ENCODE measurements at places on chromosomes 6 and 20.

DNA sequence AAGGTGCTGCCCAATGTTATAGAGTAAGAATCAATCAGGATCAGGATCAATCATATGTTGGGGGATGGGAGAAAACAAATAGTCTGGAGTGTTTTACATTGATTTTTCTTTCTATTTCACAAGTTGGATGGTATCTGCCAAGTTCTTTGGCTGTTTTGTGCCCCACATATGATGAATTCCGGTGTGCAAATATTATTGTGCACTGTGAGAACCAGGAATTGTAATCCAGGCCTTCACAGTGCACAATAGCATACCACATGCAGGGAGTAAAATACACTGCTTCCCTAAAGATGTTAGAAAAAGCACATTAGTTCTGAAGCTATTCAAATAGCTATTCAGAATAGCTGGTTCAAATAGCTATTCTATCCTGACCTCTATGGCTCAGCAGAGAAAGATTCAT, 133.7 kb downstream of the LCA5 start:
- no peak for DNase-seq

- DNase-seq, result no peak
Observed at GRCh38 chr20:44028003-44028730, 113.5 kb downstream of the TOX2 start.

DNA sequence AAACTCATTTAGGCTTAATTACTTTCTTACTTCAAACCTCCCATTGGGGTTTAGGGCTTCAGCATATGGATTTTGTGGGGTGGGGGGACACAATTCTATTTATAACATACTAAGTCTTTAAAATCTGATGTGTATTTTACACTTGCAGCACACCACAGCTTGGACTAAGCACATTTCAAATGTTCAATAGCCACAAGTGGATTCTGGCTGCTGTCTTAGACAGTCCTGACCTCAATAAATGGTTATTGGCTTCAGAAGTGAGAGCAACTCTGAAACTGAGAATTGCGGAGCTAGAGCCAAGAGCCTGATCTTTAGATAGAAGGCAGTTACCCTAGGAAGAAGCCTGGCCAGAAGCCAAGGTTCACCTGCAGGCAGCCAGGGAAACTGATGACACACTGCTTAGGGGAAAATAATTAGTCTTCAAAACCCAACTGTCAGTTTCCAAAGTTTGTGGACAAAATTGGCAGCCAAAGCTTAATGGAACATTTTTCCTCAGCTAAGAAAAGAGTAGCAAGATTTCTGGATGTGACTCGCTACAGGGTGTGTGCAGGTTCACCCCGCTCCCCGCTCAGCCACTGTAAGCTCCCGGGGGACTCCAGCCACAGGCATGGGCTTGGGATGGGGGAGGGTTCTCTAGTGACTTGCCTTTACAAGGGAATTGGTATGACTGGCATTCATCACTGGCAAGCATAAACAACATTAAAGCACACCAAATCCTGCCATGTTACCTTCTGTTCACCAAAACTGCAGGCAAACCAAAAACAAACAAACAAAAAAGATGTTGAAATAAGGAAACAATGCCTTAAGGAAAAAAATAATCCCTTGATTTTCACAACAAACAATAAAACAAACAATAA, 219.8 kb downstream of the TFAP2A start:
- no peak for DNase-seq

GRCh38 chr20:43831481-43832065, 83.1 kb upstream of the TOX2 start:
- no peak for DNase-seq

- DNase-seq, result no peak
Observed at GRCh38 chr6:44829836-44830235, 442.3 kb downstream of the CDC5L start.

DNA sequence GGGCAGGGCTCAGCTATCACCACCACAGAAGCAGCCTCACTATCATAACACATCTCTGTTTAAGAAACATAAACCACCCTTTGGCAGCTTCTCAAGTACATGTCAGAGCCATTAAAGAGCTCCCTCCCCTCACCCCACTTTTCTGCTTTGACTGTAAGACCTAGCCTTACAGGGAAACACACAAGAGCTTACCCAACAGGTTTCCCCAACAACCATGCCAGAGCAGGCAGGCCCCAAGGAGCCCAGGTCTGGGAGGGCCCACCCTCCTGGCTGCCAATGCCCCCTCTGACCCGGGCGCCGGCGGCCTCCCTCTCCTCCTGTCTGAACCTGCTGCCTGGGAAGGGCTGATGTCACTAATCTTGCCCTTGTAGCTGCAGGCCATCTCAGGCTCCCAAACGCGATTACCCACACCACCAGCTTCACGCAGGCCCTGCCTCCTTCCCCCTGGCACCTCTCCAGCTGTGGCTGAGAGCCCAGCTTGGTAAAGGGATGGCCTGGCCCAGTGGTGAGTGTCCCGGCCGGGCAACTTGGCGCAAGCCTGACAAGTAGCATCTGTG, 402.0 kb downstream of the MAFB start:
- DNase-seq, result no peak

GRCh38 chr6:106168097-106168888, 82.2 kb downstream of the PRDM1 start:
- DNase-seq, result no peak

DNA sequence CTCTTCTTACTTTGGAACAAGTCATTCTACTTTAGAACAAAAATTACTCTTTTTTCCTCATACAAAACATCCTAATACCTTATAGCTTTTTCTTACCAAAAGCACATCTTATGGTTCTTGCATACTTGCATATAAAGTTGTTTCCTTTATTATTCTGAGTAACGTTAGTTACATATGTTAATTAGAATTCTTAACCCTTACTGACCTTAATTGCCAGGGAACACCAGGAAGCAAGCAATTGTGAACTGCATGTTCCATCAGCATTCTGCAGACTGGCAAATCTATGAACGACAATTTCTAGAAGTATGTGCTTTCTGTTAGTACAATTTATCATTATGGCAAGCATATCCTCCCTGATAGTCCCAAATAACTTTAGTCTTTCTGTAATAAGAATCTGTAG, 831.0 kb downstream of the C6orf118 start:
- DNase-seq, result no peak

DNA sequence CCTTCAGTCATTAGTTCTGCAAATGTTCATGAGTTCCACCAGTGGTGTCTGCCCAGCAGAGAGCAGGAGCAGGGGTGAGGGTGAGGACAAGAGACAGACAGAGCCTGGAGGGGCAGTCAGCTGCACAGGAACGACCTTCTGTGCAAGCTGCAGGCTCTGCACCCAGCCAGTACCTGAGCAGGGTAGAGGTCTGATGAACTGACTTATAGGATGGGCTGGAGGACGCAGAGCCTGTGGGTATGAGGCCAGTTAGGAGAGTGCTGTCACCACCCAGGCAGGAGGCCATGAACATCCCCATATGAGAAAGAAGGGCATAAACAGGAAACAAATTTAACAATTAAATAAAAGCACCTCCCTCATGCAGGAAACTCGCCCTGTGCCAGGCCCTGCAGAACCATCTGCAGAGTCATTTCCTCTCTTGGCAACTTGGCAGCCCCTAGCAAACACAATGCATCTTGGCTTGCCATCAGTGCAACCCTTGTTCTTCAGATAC, 17.9 kb downstream of the C6orf15 start:
- peak; percentile 25 for DNase-seq

DNA sequence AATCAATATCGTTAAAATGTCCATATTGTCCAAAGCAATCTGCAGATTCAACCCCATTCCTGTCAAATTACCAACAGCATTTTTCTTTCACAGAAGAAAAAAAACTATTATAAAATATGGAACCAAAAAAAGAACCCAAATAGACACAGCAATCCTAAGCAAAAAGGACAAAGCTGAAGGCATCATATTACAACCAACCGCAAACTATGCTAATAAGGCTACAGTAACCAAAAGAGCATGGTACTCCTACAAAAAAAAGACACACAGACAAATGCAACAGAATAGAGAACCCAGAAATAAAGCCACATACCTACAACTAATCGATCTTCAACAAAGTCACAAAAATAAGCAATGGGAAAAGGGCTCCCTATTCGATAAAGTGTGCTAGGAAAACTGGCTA, 49.2 kb downstream of the RNGTT start:
- no peak for DNase-seq

- no peak for DNase-seq
Observed at GRCh38 chr6:170166511-170167122, 124.3 kb downstream of the DLL1 start.

DNA sequence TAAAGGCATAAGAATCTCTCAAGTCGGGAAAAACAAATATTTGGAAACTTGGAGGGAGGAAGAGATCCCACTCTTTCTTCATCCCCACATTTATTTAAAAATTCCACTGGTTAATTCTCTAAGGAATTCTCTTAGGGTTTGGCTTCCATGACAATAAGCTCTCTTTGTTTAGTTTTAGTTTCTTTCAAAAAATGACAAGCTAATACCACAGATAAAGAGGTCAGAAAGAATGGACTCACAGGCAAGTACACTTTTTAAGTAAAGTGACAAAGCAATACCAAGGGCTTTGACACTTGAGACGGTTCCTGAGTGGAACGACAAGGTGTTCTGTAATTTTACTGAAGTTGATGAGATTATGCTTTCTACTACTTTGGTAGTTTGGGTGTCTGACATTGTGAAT, 872.1 kb downstream of the PHF3 start:
- no peak for DNase-seq

DNA sequence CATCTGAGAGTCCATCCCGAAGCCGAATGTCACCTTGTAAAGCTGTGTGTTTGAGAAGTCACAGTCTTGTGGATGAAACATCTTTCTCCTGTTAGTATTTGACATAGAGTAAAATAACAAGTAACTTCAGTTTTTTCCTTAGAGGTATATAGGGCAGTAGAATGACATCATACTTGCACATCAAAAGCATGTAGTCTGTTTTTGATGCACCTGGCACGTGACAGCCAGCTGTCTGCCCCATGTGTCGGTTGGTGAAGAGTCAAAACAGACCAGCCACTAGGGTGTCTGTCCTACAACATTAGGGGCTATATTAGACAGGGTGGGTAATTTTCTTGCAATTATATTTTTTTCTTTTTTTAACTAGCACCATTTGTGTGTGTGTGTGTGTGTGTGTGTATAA, 70.2 kb downstream of the SNX9 start:
- DNase-seq, result no peak

DNA sequence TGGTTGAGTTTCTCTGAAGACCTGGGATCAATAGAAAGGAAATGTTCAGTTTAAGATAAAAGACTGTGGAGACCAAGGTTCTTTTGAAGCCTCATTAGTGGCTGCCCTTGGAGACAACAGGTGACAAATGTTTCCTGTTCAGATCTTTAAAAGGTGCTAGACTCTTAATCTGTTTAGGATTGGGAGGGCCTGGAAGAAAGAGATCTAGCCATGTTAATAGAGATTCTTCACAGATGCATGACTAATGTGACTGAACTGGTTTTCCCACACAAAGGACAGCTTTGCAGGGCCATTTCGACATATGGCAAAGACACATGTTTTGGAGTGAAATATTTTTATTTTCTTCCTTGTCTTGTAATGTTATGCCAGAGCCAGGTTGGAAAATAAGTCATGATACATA, 82.2 kb downstream of the WDR27 start:
- no peak for DNase-seq

DNA sequence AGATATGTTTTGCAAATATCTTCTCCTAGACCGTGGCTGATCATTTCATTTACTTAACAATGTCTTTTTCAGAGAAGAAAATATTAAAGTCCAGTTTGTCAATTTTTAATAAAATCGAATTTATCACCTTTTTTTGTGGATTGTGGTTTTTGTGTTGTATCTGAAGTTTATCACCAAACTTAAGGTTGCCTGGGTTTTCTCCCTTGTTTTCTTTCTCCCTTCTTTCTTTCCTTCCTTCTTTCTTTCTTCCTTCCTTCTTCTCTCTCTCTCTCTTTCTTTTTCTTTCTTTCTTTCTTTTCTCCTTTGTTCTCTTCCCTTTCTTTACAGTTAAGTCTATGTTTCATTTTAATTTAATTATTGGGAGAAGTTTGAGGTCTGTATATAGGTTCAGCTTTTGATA, 68.7 kb downstream of the RNF182 start:
- DNase-seq, result no peak

DNA sequence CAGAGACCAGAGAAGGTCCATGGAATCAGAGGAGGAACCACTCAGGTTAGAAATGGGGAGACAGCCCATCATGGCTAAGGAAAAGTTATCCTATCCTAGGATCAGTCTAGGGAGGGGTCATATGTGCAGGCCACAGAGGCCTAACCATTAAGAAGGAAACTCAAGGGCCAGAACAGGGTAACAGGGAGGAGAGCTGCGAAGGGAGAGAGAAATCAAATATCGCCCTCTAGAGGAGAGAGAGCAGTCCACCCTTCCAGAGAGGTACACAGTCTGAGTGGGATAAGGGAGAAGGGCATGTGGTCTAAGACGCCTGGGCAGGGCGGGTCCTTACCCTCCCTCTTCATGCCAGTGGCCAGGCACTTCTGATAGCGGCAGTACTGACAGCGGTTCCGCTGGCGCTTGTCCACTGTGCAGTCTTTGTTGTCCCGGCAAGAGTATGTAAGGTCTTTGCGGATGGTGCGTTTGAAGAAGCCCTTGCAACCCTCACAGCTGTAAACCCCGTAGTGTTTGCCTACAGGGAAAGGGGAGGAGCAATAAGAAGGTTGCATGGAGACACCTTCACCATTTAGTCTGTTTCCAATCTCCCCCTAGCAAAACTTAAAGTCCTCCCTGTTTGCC, 2.9 kb downstream of the RXRB start:
- no peak for DNase-seq

DNA sequence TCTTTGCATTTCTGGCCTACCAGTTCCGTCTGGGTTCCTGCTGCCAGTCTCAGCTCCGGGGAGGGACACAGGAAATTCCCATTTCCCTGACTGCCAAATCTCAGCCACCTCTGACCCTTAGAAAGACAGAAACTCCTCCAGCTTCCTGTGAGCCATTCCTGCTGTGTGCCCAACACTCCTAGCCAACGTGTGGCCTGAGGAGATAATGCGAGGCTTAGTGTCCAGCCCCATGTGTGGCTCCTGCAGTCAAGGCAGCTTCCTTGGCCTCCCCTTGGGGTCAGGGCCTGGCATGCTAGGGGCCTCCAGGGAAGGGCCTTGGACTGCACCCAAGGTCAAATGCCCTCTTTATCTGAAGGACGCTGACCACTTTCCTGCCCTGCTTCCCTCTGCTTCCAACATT, 45.1 kb downstream of the MAFB start:
- no peak for DNase-seq

- no peak for DNase-seq
Observed at GRCh38 chr6:45822246-45822812, 193.3 kb downstream of the CLIC5 start.

DNA sequence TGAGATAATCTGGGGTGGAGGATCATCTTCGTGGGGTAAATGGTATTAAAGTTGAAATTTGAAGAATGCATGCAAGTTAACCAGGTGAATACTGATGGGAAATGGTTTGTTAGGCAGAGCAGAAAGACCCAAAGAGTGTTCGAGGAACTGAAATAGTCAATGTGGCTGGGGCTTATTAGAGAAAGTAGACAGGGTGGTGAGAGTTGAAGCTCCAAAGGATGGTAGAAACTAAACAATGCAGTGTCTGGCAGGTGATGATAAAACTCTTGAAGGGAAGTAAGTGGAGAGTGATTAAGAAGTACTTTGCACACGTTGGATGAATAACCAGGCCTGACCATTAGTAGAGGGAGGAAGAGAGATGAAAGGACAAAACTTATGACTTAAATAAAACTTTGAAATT, 39.8 kb upstream of the CENPW start:
- no peak for DNase-seq

Data from activated naive CD4-positive, alpha-beta T cell (primary cell).